ENCODE measurements at places on chromosomes 11 and 22.

DNA sequence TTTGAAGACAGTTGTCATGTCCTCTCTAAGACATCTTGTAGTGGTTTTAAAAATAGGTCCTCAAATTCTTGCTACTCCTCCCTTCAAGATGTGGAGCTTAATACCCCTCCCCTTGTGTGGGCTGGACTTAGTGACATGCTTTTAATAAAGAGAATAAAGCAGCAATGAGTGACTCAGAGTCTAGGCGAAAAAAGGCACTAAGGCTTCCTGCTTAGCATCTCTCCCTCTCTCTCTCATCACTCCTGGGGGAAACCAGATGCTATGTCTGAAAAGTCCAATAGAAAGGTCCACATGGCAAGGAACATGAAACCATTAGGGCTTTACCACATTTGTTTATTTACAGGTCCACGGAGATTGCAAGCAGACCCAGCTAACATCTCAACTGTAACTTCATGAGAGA lies 11.7 kb downstream of the SERGEF start:
- no peak for DNase-seq

- no peak for DNase-seq
Measured at GRCh38 chr11:121038648-121039409, 14.9 kb downstream of the TBCEL start.

DNA sequence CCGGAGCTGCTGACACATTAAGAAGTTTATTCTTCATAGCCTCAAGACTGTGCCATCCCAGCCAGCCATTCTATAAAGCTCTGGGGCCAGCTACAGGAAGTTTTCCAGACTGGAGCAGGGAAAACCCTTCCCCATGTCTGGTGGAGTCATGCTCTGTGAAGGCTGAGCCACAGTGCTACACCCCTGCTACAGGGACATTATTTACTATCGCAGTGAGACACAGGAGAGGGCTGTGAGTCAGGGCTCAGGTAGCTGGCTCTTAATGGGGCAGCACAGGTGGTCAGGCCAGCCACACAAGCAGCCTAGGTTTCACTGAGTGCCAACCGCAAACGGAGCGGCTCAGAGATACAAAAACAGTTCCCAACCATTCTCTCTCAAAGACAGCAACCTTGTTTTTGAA lies 12.1 kb downstream of the HPS4 start:
- no peak for DNase-seq

DNA sequence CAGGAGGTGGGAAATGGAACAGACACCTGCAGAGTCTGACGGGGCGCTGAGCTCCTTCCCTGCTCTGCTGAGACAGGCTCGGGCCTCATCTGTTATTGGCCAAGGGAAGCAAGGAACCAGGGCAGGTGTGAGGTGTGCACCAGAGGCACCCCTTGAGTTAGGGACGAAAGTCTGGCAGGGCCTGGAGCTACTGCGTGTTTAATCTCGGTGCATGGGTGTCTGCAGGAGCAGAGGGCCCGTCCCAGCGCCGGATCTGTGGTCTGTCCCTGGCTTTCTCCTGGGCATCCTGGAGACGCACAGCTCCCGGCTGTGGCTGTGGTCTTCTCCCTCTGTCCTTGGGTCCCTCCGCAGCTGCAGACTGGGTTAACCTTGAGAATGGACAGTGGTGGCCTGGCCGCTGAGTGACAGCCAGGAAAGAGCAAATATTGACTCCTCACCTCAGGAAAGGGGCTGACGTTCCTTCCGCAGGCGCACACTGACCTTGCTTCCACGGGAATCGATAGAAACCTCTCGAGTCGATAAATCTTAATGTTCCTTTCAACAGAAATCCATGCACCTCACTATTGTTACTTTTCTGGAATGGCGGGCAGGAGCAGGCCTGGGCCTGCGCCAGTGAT lies 975.6 kb downstream of the BRD1 start:
- DNase-seq, result no peak
